GM20000 (cell line): ENCODE measurements at places on chromosomes 2 and 18.

DNA sequence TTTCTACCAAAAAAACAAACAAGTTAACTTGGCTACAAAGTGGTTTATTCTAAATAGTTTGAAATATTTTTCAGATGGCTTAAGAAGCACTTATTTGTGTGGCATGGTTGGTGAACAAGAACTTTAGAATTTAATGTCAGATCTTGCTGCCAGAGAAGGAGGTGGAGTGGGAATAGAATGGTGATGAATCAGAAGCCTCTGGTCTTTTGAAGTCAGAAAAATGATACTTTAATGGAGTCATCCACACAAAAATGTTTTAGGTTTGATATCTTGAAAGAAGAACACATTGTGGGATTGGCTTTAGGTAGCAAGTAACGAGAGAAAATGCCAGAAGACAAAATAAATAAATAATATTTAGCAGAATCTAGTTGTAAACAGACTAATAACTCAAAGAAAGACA is 243.1 kb upstream of the FANCL start:
- DNase-seq, result no peak

DNA sequence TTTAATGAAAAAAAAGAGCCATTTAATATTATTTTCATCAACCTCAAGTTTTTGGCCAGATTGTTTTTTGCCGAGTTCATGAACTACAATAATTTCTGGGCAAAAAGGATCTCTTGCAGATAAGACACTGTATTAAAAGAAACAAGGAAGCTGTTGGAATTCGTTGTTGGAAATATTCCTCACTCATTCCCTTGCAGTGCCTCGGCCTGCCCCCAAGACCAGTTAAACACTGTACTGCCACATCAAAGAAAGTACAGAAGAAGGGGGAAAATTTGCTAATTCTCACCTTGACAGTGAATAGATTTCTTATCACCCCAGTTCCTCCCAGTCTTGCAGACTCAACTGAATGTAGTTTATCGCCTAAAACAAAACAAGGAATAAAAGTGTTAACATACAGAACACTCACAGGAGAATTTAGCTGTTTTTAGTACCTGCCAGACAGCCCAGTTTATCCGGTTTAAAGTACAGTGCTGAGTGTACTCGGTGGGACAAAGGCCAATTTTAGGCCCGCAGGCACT is 1.2 kb downstream of the IDH1 start:
- DNase-seq, result no peak

DNA sequence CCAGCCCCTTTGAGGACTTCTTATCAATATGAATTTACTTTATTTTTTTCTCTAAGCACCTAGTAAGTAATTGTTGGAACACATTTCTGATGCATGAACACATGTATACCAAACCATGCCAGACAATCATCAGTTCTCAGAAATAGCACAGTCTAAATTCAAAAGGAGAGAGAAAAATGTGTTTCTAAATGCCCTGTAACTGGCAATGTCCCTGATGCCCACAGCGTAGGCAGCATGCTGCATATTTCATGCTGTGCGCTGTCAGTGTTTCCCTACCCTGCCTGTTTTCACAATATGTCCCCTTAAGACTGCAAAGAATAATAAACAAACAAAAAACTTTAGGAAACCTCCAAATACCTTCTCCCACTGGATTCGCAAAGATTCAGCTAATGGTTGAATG is 881.0 kb upstream of the CHAC2 start:
- DNase-seq, result no peak

- no peak for DNase-seq
Observed at GRCh38 chr18:62182220-62182619, 4.6 kb downstream of the PIGN start.

DNA sequence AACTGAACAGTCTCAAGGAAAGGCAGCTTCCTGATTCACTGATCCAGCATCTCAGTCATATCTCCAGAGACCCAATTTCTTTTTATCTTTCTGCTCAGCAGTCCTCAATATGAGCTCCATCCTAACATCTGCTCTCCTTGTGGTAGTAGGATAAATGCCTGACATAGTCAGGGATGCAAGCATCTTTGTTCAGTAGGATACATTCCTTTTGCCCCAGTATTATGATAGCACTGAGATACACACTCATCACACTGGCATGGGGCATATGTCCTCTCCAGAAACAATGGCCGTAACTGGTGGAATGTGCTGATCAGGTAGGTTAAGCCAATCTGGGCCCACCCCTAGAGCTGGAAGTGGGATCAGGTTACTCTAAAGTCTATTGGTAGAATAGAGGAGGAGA is 207.2 kb downstream of the ETAA1 start:
- DNase-seq, result no peak

- no peak for DNase-seq
Observed at GRCh38 chr2:72431737-72432136, 284.1 kb upstream of the CYP26B1 start.
